ENCODE measurements at places on chromosomes 12 and 14.
A peak's percentile ranks its signal among the peaks of the same experiment; 100 is the strongest.

GRCh38 chr12:41053046-41053445 is 135.1 kb upstream of the PDZRN4 start:
- no peaks in the 10 kb centered on the region for H3K4me1 ChIP-seq
- no peak for DNase-seq
- no peak overlapping the region for H3K27ac ChIP-seq
- peaks cover 2% of the 10 kb centered on the region for H3K27me3 ChIP-seq
- no peaks in the 10 kb centered on the region for H3K36me3 ChIP-seq

DNA sequence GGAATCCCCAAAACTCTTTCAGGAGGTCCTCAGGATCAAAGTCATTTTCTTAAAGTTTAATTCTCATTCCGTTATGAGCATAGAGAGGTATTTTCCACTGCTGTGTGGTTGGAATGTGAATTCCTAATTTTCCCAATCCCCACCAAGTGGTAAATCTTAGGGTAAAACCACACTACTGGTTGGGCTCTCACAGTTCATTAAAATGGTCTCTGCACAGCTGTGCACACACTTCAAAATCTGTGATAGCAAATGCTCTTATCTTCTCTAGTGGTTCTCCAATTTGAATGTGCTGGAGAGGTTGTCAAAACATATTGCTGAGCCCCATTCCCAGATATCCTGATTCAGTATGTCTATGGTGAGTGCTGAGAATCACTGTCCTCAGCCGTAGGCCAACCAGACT is 189.1 kb downstream of the BMP4 start:
- no peaks in the 10 kb centered on the region for H3K36me3 ChIP-seq
- no peak for DNase-seq
- no peaks in the 10 kb centered on the region for H3K4me1 ChIP-seq

DNA sequence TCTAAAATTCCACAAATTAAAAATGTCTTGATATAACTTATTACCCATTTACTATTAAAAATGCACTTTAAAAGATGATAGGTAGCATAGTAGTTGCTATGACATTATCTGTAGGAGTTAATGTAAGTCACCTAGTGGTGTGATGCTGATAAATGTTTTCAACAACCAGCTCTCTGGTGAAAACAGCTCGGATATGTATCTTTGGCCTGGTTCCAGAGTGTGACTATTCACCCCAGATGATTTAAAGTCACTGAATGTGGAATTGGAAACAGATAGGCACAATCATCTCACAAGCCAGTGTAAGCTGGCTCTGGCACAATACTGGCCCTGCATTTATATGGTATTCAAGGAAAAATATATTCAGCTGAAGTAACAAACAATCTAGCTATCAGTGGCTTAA is 9.2 kb upstream of the CCDC196 start:
- no peaks in the 10 kb centered on the region for H3K36me3 ChIP-seq
- no peak overlapping the region for H3K4me3 ChIP-seq
- no peaks in the 10 kb centered on the region for H3K4me1 ChIP-seq
- no peak for DNase-seq
- no peak overlapping the region for H3K27ac ChIP-seq

GRCh38 chr12:27952510-27952909 is 20.0 kb downstream of the PTHLH start:
- no peak for DNase-seq
- no peaks in the 10 kb centered on the region for H3K4me1 ChIP-seq
- H3K27ac ChIP-seq, result no peak overlapping the region
- H3K36me3 ChIP-seq, result no peaks in the 10 kb centered on the region
- H3K4me3 ChIP-seq, result no peak overlapping the region

DNA sequence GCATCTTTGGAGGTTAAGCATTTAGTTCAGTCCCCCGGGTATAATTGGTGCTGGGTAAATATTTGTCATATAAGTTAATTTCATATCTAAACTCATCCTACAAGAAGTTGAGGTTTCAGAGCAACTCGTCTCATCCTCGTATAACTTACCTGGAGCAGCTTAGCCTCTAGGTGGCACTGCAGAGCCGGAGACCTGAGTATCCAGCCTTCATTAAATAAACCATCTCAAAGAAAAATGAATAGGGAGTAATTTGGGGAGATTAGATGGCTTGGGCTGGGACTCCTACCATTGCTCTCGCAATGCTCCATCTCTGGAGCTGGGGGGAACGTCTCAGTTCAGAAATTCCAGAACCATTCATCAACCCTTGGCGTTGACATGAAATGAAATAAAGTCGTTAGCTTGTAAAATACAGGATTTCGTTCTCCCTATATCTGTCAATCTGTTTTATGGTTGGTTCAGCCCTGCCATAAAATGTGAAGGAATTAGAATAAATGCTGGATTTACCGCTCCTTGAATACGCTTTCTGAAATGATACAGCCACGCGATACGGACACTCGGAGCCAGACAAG is 122.9 kb upstream of the TMEM132D start:
- H3K27ac ChIP-seq, result no peak overlapping the region
- peak; percentile 70 for DNase-seq
- H3K4me3 ChIP-seq, result no peak overlapping the region
- no peaks in the 10 kb centered on the region for H3K4me1 ChIP-seq
- peaks cover 13% of the 10 kb centered on the region for H3K27me3 ChIP-seq

- DNase-seq, result no peak
- no peaks in the 10 kb centered on the region for H3K27me3 ChIP-seq
- H3K36me3 ChIP-seq, result no peaks in the 10 kb centered on the region
Measured at GRCh38 chr12:28883406-28883997, 265.6 kb upstream of the FAR2 start.

GRCh38 chr12:13149411-13149810 is 45.9 kb upstream of the GSG1 start:
- no peaks in the 10 kb centered on the region for H3K36me3 ChIP-seq
- H3K27ac ChIP-seq, result no peak overlapping the region

GRCh38 chr14:52303236-52303635 is 10.9 kb upstream of the PTGER2 start:
- H3K36me3 ChIP-seq, result no peaks in the 10 kb centered on the region
- DNase-seq, result no peak
- H3K4me3 ChIP-seq, result no peak overlapping the region

- no peak overlapping the region for H3K27ac ChIP-seq
- peaks cover 2% of the 10 kb centered on the region for H3K27me3 ChIP-seq
- no peak overlapping the region for H3K4me3 ChIP-seq
- H3K36me3 ChIP-seq, result no peaks in the 10 kb centered on the region
Measured at GRCh38 chr14:53620317-53620716, 336.3 kb downstream of the BMP4 start.

GRCh38 chr12:120771097-120771496 is 45.5 kb downstream of the ACADS start:
- no peaks in the 10 kb centered on the region for H3K27me3 ChIP-seq
- peak overlapping the region; percentile 63 for H3K27ac ChIP-seq
- no peak for DNase-seq

GRCh38 chr12:124457287-124458219 is 109.9 kb downstream of the NCOR2 start:
- peak overlapping the region; percentile 47 for H3K27ac ChIP-seq
- H3K27me3 ChIP-seq, result no peaks in the 10 kb centered on the region
- peaks cover 31% of the 10 kb centered on the region for H3K36me3 ChIP-seq
- DNase-seq, result peak; percentile 73

GRCh38 chr12:105949391-105949790 is 189.4 kb downstream of the NUAK1 start:
- H3K4me1 ChIP-seq, result no peaks in the 10 kb centered on the region
- H3K27ac ChIP-seq, result no peak overlapping the region
- H3K27me3 ChIP-seq, result peaks cover 3% of the 10 kb centered on the region
- no peak for DNase-seq

GRCh38 chr12:3244219-3244750 is 167.1 kb downstream of the TSPAN9 start:
- no peak overlapping the region for H3K27ac ChIP-seq
- H3K4me3 ChIP-seq, result no peak overlapping the region
- peaks cover 4% of the 10 kb centered on the region for H3K4me1 ChIP-seq
- H3K36me3 ChIP-seq, result no peaks in the 10 kb centered on the region

- peaks cover 20% of the 10 kb centered on the region for H3K36me3 ChIP-seq
- no peak for DNase-seq
- H3K4me3 ChIP-seq, result no peak overlapping the region
- no peak overlapping the region for H3K27ac ChIP-seq
Measured at GRCh38 chr14:31564194-31564593, 3.0 kb downstream of the NUBPL start.
